Stimulated activated CD4-positive, alpha-beta T cell treated with anti-CD3 and anti-CD28 coated beads, Interleukin-1b, Interleukin-23, amount 100 ng/mL, for 48 hours (primary cell): ENCODE measurements at places on chromosomes 1 and 21.

GRCh38 chr1:8533124-8533523 lies 215.2 kb downstream of the SLC45A1 start:
- no peak for DNase-seq

DNA sequence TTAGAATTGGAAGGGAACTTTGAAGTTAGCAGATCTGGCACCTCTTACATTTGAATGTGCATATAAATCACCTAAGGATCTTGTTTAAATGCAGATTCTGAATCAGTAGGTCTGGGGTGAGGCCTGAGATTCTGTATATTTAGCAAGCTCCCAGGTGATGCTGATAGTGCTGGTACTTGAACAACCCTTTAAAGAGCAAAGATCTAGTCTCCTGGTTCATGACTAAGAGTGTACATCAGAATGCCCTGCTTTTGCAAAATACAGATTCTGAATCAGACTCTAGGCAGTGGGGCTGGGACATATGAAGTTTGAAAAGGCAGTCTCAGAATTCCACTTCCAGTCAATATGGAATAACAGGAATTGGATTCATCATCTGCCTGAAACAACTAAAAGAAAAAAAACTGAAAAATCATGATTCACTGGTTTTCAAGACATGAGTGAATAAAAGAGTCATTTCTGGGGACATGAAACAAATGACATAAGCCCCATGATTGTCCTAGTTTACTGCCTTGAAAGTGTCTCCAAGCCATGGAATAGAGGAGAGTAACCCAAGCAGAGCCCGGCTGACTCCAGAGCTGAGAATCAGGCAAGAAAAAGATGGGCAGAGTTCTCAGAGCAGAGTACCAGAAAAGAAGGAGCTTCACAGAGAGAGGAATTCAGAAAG lies 149.6 kb upstream of the SGIP1 start:
- no peak for DNase-seq

- DNase-seq, result no peak
These were observed 8.5 kb downstream of the HLX start for GRCh38 chr1:220887520-220888416.

GRCh38 chr1:82139751-82140468 lies 339.2 kb downstream of the ADGRL2 start:
- DNase-seq, result no peak

DNA sequence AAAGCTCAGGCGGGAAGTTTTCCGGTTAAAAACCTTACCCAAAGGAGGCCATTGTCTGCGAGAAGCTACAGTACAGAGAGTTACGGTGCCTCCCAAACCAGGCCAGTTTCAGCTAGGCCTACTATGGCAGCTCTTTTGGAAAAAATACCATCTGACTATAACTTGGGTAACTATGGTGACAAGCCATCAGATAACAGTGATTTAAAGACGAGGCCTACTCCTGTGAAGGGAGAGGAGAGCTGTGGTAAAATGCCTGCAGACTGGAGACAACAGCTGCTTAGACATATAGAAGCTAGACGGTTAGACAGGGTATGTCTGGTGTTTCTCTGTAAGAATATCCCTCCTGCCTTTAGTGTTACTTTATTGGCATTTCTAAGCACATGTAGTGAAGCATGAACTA lies 165.9 kb downstream of the LRRC40 start:
- no peak for DNase-seq

GRCh38 chr1:66315671-66316070 lies 218.3 kb upstream of the SGIP1 start:
- DNase-seq, result no peak
